Inflammatory macrophage treated with lipopolysaccharide for 4 hours (primary cell): ENCODE measurements at places on chromosomes 7 and 10.

GRCh38 chr10:71694567-71694968 lies 25.0 kb downstream of the C10orf105 start:
- DNase-seq = peak; percentile 89

DNA sequence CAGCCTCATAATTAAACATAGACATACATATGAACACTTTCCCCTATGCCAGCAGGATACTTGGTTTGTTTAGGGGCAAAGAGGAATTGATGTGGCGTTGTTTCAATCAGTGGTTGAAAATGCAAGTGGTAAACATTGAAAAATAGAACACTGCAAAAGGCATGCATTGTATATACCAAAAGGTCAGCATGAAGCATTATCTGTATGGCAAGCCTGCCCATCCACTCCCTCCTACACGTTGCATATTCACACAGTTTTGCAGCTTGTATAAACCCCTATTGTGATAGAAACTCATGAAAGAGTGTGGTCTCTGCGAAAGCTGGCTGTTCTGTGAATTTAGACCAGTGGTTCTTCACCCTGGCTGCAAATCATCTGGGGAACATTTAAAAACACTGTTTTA lies 17.1 kb downstream of the CAV1 start:
- DNase-seq = no peak

GRCh38 chr7:129553899-129554461 lies 51.6 kb downstream of the SMKR1 start:
- DNase-seq = no peak

DNA sequence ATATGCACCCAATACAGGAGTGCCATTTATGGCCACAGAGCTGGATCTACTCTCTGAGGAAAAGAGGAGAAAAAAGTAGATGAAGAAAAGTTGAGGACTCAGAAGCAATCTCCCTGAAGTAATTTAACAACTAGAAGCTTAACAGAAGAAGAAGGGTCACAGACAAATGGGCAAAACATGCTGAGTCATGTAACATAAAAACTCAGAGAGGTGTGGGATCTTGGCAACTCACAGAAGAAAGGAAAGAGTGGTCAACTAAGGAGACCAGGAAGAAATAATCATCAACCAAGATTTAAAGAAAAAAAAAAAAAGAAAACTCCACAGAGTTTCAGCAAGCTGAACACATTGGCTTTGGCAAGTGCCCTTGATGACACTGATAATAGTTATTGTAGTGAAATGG lies 51.8 kb upstream of the BET1 start:
- DNase-seq = no peak

GRCh38 chr10:96339956-96340904 lies 18.6 kb downstream of the OPALIN start:
- peak; percentile 58 for DNase-seq

- no peak for DNase-seq
Observed at GRCh38 chr7:103811997-103812396, 177.5 kb downstream of the RELN start.

GRCh38 chr7:47266799-47267198 lies 315.1 kb downstream of the TNS3 start:
- DNase-seq = no peak

GRCh38 chr10:106508950-106509349 lies 655.6 kb downstream of the SORCS1 start:
- DNase-seq = no peak

DNA sequence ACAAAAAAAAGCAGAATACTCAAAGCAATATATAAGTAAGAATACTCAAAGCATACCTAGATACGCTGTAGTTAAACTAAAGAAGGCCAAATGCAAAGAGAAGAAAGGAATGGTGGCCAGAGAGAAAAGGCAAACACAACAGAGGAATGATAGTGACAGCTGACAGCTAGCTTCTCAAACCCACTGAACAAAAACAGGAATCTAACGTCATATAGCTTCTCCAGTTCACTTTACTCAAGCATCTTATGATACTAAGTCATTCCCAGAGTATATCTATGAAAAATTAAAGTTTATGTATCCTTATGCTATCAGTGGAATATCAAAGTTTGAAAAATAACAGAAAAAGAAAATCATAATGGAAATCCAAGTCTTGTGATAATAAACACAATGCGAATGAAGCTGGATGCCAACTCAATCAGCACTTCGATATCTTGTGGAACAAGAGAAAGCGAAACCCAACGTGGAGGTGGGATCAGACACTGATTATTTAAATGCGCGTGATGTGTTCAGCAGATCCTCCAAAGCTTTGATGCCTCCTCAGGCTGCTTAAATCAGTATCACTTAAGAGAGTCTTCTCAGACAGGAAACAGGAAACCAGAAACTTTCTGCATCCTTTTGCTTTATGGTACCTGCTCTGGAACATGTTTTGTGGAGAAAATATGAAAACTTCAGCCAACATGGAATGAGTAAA lies 102.8 kb downstream of the PIP4K2A start:
- peak; percentile 21 for DNase-seq

GRCh38 chr7:55651057-55651456 lies 78.8 kb upstream of the VOPP1 start:
- no peak for DNase-seq

GRCh38 chr10:6701289-6701688 lies 121.2 kb upstream of the PRKCQ start:
- DNase-seq = no peak

- no peak for DNase-seq
Observed at GRCh38 chr7:154781369-154782303, 221.3 kb downstream of the PAXIP1 start.

DNA sequence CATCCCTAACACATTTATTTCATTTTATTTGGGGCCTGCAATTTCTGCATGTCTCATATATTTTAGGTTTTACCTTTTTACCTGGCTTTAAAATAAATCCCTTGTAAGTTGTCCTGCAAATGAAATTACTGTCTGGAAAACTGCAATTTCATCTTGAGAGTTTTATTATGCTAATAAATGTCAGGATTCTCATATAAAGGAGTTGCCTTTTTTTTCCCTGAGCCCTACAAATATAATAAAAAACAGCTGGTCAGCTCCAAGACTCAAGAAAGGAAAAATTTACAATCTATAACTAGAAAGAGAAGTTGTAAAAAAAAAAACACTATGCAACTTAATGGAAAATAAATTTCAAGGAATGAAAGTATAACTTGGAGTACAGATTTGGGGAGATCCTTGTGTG lies 108.7 kb downstream of the SH2D4B start:
- no peak for DNase-seq

DNA sequence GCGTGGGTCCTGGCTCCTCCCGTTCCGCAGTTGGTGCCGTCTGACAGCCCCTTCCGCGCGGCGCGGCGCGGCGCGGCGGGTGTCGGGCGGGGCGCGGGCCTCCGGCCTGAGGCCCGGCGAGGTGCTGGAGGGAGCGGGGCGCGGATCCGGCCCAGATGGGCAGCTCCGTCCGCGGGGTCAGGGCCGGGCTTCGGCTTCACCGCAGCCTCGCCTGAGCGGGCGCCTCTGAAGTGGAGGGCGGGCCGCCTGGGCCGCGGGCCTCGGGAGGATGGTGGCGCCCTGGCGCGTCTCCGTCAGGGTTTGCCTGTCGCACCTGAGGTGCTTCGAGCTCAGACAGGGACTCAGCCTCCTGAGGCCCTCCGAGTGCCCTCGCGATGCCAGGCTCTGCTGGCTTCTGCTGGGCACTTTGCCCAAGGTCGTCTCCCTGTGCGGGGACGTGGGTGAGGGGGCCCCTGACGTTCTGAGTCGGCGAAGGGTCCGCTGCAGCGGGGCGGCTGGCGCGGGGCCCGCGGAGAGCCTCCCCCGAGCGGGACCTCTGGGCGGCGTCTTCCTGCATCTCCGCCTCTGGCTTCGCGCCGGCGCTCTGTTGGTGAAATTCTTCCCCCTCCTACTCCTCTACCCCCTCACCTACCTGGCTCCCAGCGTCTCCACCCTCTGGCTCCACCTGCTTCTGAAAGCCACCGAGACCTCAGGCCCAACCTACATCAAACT lies 473 bp downstream of the ADCK2 start:
- DNase-seq = no peak

DNA sequence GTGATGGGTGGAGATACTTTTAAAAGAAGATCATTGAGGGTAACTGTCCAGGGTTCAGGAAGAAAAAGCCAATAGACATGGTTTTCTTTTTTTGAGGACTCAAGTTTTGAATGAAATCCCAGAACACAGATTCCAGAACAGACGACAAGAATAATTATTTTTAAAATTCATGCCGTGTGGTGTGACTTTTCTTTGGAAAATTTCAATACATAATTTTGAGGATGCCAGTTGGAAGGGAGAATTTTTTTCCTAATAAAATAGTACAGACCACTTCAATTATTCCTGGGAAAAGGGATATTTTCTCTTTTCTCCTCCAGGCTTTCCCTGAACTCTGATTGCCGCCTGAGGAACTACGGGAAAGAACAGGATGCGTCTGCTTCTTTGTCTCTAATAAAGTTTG lies 951.4 kb downstream of the KCNMA1 start:
- no peak for DNase-seq

- DNase-seq = peak; percentile 70
Observed at GRCh38 chr10:43407148-43407575, 1.8 kb downstream of the HNRNPF start.

GRCh38 chr10:42974693-42975002 lies 102.2 kb upstream of the RET start:
- no peak for DNase-seq

DNA sequence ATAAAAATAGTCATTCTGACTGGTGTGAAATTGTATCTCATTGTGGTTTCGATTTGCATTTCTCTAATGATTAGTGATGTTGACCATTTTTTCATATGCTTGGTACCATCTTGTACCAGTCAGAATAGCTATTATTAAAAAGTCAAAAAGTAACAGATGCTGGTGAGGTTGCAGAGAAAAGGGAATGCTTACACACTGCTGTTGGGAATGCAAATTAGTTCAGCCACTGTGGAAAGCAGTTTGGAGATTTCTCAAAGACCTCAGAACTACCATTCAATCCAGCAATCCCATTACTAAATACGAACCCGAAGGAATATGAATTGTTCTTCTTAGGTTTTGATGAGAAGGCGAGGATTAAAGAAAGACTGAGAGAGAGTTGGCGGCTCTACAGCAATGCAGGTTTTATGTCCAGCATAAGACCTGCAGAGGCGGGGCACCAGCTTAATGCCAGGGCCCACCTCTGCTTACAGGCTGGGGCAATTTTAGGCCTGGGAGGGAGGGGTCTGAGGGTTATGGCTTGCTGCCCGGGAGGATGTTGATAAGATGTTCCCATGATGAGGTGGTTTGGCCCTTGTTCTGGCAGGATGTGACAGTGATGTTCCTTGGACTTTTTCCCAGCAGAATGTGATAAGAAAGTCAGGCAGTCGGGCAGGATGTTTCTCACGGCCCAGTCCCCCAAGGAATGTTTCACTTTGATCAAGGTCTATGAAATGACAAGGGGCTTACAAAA lies 74.4 kb downstream of the MEST start:
- DNase-seq = no peak

DNA sequence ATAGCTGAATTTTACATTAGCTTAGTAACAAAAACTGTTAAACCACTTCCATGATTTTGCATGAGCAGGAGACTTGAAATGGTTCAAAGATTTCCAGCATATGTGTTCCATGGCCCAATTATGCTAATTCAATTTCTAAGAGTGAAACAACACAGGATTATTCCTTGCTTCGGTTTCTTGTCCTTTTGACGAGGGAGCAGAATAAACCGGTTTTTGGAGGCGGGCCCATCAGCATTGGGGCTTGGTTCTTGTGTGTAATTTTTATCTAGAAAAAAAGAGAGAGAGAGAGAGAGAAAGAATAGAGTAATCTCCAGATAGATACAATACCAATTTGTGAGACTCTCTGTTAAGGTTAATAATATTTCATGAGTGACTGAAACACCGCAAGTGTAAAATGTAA lies 159.5 kb upstream of the ETV1 start:
- no peak for DNase-seq

GRCh38 chr10:88080213-88080612 lies 216.8 kb downstream of the PTEN start:
- DNase-seq = no peak

DNA sequence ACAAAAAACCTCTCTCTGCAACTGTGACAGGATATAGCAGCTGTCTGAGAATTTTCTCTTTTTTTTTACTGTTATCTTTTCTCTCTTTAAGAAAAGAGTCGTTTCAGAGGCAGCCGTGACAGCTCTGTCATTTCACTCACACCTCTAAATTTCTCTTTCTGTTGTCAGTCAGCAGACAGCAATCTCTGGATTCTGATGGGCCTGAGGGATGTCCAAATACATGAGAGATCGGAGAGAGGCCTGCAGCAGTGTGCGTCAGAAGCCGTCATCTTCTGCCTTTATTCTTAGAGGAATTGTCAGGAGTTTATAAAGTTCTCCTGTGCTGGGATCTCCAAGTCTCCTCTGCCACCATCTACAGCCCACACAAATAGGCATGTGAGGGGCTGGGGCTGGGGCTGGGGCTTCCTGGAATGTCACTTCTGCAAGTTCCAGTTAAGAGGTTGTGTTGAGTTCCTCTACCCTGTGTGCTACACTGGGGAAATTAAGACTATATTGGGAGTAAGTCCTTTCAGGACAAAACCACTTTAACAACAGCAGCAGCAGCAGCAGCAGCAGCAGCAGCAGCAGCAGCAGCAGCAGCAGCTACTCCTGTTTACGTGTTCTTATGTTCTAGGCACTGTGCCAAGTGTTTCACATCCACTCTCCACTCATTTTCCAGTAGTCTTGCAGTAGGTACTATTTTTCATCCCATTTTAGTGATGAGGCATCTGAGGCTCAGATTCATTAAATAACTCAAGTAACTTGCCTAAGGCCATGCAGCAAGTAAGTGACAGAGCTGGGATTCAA lies 541.3 kb downstream of the LRMDA start:
- no peak for DNase-seq

DNA sequence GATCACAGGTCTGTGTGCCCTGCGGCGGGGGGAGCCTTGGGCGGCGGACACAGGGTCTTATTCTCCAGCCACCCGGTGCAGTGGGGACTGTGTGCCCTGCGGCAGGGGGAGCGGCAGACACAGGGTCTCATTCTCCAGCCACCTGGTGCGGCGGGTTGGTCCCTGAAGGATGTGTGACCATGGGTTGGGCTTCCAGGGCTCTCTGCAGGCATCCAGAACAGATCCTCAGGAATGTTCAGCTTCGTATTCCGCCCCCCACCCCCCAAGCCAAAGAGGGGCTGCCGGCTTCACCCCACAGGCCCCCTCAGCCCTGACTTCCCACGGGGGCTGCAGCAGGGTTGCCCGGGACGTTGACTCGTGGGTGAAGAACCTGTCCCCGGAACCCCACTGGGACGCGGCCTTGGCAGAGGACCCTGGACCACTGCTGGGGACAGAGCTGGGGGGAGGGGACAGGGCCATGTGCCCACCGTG lies 154.5 kb upstream of the PPP2R2D start:
- no peak for DNase-seq

DNA sequence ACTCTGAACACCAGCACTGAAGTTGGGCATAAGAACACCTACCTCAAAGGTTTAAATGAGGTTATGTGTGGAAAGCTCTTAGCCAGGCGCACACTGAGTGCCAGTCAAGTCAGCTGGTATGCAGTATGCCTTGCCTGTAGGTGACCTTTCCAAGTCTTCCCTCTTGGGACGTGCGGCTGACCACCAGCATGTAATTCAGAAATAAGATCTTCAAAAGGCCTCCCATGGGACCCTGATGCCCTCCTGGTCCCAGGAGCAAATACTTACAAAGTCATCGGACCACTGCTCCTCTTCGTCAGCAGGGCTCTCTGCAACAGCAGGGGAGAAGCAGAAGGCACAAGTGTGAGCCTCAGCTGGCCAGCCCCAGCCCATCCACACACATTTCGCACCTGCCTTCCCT lies 40.8 kb downstream of the BLNK start:
- DNase-seq = no peak
